Stimulated activated CD4-positive, alpha-beta T cell treated with anti-CD3 and anti-CD28 coated beads, TNF-alpha, amount 100 ng/mL, for 1 hour (primary cell): ENCODE measurements at places on chromosomes 13 and 19.

GRCh38 chr19:57559404-57560025 lies at the start of gene ZNF550:
Gene ZNF550 (minus strand): TSS chr19:57559863. CDS start chr19:57559682, 181 bp downstream.
- DNase-seq: peak; percentile 79

GRCh38 chr13:50839828-50840227 lies 3.7 kb downstream of the DLEU7 start:
- no peak for DNase-seq

GRCh38 chr19:55379174-55379573 lies 2.5 kb downstream of the TMEM190 start:
- no peak for DNase-seq

DNA sequence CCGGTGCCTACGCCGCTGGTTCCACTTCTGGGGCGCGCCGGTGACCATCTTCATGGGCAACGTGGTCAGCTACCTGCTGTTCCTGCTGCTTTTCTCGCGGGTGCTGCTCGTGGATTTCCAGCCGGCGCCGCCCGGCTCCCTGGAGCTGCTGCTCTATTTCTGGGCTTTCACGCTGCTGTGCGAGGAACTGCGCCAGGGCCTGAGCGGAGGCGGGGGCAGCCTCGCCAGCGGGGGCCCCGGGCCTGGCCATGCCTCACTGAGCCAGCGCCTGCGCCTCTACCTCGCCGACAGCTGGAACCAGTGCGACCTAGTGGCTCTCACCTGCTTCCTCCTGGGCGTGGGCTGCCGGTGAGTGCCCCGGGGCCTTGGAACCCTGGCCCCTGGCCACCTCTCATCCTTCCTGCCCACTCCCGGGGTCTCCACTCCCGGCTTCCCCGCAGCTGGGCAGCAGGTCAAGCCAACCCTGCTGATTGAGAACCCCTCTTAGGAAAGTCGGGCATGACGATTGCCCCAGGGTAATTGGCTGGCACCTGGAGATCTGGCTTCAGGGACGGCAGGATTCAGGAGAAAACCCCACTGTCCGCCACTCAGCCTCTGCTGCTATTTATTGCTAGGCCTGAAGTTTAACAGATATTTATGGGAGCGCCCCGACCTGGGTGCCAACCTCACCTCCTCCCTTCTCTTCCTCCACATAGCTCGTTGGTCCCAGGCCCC lies 39.1 kb downstream of the TRPM4 start:
- DNase-seq: no peak

DNA sequence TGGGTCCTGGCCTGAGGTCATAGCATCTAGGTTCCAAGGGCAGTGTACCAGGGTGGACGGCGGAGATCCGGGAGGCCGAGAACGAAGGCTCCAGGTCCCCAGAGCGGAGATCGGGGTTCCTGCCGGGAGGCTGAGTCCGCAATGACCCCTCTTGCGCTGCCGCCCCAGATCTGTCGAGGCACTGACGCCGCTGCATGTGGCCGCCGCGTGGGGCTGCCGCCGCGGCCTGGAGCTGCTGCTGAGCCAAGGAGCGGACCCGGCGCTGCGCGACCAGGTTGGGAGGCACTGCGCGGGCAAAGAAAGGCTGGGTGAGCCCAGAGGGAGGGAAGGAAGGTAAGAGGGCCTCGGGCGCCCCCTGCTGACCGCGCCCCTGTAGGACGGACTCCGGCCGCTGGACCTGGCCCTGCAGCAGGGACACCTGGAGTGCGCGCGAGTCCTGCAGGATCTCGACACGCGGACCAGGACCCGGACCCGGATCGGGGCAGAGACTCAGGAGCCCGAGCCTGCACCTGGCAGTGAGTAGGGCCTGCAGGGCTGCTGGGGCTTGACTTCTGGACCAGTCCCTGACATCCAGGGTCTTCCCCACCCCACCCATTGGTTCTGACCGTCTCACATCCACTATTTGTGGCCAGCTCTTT lies 906 bp downstream of the ANKLE1 start:
- peak; percentile 58 for DNase-seq

DNA sequence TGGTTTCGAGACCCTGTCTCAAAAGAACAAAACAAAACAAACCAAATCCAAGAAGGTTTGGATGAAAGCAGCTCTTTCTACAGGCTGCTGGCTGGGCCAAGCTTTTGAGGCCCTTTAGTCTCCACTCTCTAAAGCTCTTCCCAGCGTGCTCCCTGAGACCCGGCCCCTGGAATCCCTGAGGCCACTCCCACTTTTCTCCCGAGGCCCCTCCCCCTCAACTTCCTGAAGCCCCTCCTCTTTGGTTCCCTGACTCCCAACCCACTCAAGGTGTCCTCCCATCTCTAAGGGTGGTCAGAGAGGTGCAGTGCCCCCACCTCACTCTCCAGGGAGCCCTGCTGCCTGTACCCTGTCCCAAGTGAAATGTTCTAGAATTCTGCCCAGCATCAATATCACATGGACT lies 10.6 kb downstream of the ERICH6B start:
- no peak for DNase-seq

DNA sequence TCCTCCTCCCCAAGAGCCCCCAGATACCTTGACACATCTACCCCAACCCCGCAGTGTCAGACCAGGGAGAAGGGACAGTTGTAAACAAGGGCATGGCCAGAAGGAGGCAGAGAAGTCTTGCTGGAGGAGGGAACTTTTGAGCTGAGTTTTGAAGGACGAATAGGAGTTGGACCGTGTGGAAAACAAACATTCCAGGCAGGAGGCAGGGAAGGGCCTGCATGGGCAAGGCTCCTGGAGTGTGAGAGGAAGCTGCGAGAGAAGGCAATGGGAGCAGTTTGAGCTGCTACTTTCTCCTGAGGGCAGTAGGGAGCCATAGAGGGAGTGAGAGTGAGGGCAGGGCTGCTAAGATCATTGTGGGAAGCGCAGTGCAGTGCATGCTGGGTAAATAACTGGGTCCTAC lies 23.3 kb downstream of the IL12RB1 start:
- DNase-seq: no peak

DNA sequence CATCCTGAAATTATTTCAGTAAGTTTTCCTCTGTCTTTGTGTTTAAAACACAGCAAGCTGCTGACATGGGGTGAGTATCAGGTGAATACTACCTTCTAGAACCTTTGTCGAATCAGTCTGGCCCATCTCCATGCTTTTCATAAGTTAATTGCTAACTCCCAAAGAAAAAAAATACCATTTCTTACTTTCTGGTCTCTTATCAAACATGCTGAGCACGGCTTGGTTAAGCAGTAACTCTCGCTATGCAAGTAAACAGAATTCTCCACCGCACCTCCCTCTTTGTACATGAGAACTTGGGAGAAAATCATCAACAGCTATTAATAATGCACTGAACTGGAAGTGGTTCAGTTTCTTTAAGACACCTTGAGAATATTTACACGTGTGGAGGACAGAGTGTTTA lies 88.6 kb downstream of the FGF9 start:
- no peak for DNase-seq

GRCh38 chr19:54133312-54133956 lies 4.1 kb upstream of the CNOT3 start:
- no peak for DNase-seq

GRCh38 chr13:79429309-79429708 lies 23.3 kb upstream of the RBM26 start:
- no peak for DNase-seq

DNA sequence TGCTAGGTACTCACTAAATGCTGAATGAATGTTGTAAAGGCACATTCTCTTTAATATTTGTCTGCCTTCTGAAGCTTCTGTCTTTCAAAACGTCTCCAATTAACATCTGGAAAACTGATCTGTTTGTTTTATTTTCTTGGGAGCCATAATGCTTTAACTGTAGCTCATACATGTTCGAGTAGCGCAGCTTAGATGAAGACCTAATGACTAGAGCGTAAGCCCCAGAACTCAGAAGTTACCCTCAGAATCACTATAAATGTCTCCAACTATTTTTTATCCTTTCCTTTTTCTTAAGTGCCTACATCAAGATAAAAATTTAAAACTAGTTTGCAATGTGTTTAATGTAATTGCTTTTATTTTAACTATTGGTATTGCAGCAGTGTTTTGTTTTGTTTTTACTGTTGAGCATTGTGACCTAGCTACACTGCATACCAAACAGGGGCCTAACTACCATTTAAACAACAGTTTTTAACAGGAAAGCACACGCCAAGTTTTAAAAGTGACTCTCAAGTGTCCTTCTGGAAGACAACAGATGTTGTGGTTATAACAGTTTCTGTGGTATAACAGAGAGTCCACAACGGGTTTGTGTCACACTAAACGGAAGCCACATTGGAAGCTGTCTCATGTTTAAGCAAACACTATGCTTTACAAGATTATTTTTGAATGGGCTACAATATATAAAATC lies 42.0 kb downstream of the MRPL57 start:
- DNase-seq: no peak

- DNase-seq: no peak
These were observed 116.5 kb downstream of the LACC1 start for GRCh38 chr13:43996221-43996620.

DNA sequence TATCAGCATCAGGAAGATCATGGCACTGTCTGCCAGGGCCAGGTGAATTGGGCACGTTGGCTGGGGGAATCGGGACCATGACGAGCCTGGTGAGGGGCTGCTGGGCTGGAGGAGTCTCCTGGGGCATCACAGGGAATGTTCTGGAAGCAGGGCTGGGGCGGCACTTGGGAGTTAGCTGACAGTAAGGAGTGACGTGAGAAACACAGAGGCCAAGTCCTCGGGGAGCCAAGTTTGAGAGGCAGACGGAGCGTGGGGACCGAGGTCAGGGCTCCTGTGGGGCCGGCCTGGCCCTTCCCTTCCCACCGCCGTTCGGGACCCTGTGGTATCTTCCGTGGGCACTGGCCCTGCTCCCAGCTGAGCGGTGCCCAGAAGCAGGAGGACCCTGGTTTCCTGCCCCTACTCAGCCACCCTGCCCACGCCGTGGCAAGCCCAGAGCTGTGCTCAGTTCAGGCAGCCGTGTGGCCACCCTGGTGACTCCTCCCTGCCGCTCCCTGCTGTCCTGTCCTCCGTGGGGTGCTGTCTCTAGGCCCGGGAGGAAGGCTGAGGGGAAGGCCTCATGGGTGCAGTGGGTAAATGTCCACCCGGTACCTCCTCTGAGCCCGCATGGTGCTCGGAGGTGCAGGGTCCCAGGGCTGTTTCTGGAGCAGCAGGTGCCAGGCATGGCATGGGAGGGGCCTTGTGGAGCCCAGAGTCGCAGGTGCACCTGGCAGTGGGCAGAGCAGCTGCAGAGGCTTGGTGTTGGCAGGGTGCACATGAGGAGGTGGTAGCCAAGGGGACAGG lies 25.2 kb downstream of the CRTC1 start:
- no peak for DNase-seq

DNA sequence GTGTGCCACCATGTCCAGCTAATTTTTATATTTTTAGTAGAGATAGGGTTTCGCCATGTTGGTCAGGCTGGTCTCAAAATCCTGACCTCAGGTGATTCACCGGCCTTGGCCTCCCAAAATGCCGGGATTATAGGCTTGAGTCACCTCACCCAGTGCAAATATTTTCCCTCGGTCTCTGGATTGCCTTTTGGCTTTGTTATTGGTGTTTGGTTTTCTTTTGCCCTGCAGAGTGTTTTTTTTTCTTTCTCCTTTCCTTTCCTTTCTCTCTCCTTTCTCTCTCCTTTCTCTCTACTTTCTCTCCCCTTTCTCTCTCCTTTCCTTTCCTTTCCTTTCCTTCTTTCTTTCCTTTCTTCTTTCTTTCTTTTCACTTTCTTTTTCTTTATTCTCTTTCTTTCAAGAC lies 33.2 kb downstream of the KDM4B start:
- DNase-seq: no peak

- no peak for DNase-seq
These were observed 5.6 kb downstream of the TEX29 start for GRCh38 chr13:111325941-111326620.

DNA sequence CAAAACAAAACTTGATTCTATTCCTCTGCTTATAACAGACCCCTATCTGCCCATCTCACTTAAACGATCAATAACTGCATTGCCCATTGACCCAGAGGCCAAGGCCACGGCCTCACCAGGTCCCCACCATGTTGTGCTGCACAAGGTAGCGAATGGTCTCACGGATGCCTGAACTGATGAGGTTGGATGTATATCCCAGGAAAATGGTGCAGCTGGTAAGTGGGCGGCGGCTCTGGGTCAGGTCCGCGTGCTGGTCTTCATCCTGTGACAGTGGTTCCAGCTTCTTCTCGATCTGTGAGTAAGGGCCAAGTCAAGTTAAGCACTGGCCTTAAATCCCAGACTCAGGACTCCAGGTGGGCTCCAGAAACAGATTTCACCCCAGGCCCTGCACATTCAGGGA lies 1.6 kb downstream of the DHPS start:
- no peak for DNase-seq

DNA sequence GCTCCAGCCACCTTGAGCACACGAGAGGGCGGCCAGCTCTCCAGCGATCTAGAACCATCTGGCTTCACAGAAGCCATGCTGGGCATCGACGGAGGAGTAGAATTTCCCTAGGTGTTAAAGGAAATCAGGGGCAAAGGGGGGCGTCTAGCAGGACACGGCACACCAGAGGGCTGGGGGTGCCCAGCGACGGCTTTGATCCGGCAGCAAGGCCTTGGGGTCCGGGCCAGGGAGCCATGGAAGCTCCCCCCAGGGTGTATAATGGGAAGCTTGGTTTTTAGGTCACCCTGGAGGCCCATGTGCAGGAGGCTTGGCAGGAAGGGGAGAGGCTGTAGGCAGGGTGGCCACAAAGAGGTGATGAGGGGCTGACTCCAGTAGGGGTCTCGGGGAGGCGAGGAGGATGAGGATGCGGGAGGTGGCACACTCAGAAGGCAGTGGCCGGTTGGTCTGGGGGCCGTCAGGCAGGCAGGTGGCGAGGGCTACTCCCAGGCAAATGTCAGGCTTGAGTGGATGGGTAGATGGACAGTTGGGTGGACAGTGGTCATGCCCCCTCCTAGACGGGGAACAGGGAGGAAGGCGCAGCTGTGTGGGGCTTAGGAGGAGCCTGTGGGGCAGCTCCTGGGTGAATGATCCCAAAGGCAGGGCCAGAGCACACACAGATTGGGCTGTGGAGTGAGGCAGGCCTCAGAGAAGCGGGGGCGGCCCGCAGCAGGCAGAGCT lies 5.6 kb downstream of the KMT5C start:
- no peak for DNase-seq

DNA sequence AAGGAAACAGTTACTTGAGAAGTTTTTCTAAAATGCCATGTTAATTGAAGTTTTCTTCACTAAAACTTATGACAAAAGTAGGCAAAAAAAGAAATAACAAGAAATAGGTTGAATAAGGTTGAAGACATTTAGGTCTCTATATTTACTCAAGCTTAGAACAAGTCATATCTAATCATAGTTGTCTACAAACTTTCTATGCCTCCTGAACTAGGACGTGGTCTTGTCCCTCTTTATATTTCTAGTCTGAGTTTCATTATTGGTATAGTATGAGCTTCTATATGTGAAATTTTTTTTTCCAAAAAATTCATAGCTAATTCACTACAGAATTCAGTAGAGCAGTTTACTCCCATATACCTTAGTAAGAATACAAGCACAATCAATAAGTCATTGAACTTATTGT lies 836.4 kb downstream of the SLITRK6 start:
- no peak for DNase-seq

DNA sequence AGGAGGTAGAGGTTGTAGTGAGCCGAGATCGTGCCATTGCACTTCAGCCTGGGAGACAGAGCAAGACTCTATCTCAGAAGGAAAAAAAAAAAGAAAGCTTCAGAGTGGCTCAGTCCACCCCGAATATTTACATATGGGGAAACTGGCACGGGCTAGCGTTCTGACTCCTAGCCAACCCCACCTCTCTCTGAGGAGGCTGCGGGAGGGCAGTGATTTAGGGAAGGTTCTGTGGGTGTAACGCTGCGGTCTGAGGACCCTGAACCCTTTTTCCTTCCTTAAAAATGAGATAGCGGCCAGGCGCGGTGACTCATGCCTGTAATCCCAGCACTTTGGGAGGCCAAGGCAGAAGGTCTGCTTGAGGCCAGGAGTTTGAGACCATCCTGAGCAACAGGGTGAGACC lies 5.0 kb downstream of the LRRC25 start:
- DNase-seq: no peak

GRCh38 chr19:44587963-44588770 lies 25.2 kb upstream of the IGSF23 start:
- DNase-seq: no peak
